Left renal pelvis (tissue), 4 donors: ENCODE measurements at places on chromosomes 3 and 15.

DNA sequence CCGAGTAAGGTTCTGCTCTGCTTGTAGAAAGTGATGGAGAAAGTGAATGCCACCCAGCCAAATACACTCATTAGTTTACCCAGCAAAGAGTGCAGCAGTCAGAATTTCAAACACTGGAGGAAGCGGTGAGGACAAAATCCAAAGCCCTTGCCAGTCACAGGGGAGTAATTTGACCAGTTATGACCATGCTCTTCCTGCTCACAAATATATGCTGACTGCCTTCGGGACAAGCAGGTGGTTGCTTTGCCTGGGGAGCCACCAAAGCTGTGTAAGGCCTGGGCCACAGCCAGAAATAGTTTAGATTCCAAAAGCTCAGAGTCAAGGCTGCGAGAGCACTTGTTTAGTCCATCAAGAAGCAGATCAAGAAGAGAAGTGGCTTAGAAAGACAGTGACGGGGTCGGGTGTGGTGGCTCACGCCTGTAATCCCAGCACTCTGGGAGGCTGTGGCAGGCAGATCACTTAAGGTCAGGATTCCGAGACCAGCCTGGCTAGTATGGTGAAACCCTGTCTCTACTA, 51.0 kb upstream of the ATP13A3 start:
- DNase-seq = no peak

DNA sequence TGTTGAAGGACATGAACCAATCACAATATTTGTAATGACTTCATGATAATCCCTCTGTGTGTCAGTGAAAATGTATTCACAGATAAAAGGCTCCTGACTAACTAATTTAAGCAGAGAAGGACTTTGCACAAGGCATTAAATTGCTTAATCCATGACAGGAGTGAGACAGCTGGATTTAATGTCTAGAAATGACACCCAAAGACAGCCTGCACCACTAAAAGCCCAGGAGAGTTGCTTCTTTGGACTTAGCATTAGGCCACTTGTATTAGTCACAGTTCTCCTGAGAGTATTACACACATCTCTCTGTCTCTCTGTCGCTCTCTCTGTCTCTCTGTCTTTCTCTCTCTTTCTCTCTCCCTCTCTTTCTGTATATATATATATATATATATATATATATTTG, 180.4 kb downstream of the GOLGA8K start:
- no peak for DNase-seq

DNA sequence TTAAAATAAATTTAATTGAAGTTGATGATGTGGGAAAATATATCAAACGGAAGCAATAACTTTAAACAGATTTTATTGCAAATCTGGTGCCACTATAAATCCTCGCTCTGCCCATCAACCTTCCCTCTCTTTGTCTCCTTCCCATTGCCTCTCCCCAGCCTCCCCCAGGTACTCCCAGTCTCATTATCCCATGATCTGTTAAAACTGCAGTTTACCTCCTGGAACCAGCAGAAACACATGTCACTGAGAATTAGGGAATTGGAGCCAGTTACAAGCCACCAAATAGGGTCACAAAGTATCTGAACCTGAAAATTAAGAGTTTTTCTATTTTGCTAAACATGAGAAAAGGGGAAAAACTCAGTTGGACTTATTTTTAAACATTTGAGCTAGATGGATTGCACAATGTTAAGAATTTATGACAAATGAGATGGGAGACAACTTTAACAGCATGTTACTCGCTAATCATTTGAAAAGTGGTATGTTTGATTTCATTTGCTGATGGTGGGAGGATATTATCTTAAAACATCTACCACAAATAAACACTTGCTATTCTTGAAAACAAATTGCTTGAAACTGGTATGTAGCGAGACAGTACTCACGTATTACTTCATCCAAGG, 2.4 kb downstream of the PLCH1 start:
- DNase-seq = no peak

DNA sequence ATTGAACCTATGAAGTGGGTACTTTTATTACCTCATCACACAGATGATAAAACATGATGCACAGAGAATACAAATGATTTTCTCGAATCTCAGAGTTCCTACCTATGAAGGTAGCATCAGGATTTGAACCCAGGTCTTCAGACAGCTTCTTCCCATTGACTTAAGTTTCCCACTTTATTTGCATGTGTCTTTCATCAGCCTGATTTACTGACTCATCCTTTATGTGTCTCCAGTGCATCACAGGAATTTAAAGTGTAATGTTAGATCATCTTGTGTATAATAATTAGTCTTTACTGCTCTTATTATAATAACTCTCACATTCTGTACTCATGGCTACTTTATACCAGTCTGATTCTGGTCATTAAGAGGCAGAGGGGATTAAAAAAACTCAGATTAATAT, 449.4 kb upstream of the SUCLG2 start:
- DNase-seq = no peak

- no peak for DNase-seq
Observed at GRCh38 chr15:58795825-58796224, 24.7 kb downstream of the MINDY2 start.

- DNase-seq = no peak
Observed at GRCh38 chr3:78838362-78838761, 929.4 kb downstream of the ROBO1 start.

DNA sequence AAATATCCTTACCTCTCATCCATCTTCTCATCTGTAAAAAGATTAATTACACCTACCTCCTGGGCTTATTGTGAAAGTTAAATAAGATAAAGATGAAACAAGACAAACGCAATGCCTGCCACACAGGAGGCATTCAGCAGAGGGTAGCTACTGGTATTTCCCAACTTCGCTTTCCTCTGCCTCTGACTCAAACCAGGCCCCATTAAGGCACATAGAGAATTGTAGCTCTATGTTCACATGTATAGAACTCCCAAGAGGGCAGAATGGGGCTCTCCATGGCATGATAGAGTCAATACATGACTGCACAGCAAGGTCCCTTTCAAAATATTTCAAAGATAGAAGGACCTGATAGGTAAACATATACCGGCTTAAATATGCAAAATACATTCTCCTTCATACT, 1.4 kb downstream of the LYSMD2 start:
- DNase-seq = no peak

DNA sequence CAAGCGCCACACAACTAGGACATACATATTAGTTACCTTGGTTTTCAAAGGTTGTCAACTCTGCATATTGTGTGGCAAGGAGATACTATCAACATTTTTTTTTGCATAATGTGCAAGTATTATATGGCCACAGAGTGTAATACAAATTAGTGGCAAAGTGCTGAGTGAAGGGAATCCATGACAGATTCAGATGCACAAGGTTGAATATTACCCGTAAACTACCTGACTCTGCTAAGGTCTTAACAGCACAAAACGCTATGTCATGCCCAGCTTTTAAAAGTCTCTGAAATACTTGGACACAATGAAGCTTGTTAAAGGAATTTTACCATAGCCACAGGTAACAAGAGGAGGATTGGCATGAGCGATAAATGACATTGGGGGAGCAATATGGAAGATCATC, 79.0 kb downstream of the SATB1 start:
- DNase-seq = no peak

DNA sequence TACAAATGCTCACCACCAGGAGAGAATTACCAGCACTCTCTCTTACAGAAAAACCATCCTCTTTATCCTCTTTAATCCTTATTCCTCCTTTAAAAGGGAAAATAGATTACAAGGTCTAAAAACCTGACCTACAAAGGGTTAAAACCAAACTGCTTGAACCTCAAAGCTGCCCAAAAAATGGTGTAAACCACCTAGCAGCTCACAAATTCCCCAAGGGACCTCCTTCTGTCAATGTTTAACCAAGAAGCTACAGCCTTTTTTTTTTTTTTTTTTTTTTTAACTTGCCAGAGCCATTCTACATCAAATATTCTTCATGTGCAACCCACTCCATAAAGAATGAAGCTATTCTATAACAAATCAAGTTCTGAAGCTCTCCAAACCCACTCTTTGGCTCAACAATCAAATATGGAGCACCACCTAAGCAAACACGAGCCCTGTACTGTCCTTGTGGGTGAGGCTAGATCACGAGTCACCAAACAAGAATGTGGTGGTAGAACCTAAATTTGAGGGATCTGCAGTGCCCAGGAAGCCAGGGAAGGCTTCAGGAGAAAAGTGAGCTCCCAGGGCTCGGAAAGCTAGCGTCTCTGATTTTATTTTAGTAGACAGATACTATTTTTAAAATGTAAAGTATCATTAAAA, 20.1 kb downstream of the OSBPL10 start:
- no peak for DNase-seq

DNA sequence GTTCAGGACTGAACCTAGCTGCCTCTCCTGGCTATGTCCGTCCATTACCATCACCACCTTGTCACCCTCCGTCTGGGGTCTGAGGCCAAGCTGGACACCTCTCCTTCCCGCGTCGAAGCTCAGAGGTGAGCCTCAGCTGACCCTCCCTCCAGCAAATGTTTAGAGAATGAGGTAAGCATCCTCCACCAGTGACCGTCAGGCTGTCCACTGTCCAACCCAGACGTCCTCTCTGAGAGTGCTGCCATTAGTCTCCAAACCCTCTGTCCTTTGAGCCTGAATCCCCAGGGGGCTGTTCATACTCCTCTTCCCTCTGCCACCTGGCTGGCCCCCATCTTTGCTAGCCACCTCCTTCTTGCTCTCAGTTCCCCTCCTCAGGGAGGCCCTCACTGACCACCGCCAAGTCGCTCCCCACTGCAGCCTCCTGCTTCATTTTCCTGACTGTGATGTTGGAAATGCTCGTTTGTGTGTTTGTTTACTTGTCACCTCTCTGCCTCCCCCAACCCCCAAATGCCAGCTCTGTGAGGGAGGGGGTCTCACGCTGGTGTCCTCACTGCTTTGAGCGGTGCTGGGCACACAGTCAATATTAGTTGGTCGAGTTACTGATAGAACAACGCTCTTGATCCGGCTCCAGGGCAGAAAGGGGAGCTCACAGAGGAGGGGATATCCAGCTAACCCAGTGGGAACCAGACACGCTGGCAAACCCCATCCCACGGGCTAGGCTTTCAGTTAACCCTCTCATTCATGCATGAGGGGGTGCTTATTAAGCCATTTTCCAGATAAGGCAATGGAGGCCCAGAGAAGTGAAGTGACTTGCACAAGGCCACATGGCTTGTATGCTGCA, 64.9 kb downstream of the IQSEC1 start:
- no peak for DNase-seq

- DNase-seq = no peak
Observed at GRCh38 chr3:144708437-144708836, 736.8 kb downstream of the DIPK2A start.

DNA sequence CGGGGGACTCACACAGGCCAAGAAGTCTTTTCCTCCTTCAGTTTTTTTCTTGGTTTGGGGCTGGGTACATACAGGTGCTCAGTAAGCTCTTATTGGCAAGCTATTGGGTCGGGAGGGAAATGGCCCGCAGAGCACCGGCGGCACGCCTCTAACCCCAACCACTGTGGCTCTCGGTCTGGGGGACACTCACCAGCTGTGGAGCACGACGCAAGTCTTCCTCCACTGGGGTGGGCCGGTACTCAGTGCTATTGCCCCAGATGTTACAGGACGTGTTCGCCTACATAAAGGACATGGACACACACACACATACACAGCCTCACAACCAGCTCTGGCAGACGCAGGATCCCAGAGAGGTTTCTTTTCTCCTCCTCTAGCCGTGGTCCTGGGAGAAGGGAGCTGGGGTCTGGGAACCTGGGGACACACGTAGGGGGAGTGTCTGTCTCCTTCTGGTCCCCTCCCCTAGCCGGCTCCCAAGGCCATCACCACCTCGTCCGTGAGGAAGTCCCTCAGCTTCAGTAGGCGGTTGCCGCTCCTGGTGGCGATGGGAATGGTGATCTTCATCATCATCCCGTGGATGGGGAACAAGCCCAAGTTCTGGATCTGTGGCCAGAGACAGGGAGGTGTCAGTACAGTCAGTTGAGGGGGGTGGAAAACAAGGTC, 33.4 kb downstream of the FEM1B start:
- DNase-seq = no peak

DNA sequence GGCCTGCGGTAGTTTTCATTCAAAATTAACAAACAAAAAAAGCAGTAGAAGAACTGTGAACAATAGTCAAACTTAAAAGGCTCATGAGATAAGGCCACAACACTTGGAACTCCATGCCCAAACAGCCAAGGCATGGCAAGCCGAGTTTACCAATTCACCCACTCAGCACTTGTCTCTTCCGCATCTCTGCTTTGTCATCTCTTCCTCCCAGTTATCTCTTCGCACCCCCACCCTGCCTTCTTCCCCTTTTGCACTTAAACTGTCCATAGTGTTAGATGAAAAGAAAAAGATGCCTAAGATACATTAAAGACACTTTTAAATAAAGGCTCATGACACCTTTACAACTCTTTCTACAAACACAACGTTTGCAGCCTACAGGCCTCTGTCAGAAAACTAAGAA, 11.1 kb downstream of the TLE3 start:
- no peak for DNase-seq
